ENCODE measurements at places on chromosomes 7 and 10.

GRCh38 chr10:112839928-112840654 lies 110.0 kb upstream of the TCF7L2 start:
- DNase-seq = no peak

GRCh38 chr10:49290131-49290530 lies 8.8 kb upstream of the C10orf71 start:
- DNase-seq = no peak

DNA sequence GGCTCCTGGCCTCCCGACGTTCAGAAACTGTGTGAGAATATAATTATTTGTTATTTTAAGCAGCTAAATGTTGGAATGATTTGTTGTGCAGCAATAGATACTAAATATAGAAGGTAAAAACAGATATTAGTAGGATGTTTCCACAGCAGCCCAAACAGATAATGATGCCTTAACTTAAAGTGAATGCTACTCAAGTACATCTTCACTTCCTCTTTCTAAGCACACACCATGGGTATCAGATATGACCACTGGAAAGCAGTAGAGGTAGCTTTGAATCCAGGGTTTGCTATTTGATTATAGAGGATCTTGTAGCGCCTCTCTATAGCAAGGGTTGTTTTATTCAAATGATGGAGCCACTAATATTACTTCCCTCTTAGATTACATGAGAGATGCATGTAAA lies 38.2 kb upstream of the BET1 start:
- DNase-seq = no peak

- no peak for DNase-seq
Observed at GRCh38 chr10:119494236-119495020, 48.1 kb downstream of the RGS10 start.

DNA sequence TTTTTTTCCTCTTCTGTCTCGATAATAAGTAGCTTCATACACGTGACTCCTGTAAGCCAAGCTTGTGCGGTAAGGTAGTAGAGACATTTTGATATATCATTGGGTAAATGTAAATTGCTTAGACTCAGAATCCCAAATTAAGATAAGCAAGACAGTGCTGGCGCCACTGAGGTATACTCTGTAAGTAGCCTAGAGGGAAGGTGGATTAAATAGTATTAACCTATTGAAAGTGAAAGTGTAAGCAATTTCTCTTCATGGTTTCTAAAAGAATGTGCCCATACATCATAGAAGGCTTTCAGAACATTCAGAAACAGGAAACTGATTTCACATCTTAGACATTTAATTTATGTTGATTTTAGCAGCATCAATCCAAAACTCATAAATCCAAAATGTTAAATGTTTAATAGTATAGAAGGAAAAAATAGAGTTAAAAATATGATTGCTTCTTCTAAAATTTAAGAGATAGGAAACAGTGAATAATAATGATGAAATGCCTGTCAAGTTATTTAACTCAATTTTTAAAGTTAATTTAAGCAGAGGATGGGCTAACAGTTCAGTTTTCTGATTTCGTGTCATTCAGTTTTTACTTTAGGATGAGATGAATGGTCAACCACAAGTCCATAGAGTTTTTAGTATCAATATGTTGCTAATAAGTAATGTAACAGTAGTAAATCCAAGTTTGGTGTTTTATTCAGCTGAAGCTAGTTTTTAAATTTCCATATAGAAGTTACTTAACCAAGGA lies 36.8 kb downstream of the LRRC72 start:
- no peak for DNase-seq

- no peak for DNase-seq
Observed at GRCh38 chr10:35641676-35642034, 441 bp downstream of the FZD8 start.

All from cortex of kidney (tissue), 1 donor.